ENCODE measurements at places on chromosomes 12 and 14.

DNA sequence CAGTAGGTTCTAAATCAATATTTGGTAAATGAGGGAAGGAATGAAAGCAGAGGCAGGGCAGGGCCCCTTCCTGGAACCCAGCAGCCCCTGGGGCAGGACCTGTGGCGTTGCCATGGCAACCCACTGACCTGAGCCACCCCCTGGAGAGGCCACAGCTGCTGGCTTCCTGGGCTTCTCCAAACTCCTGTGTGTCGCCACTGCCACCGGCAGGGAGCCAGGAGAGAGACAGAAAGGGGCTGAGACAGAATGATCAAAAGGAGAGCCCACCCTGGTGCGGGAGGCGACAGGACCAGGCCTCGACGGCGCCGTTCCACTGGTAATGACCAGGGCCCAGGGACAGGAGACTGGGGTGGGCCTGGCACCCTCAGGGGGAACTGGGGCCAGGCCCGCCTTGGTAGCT is 18.2 kb downstream of the RFX4 start:
- DNase-seq = no peak

- DNase-seq = no peak
Observed at GRCh38 chr12:105759149-105759548, 379.6 kb downstream of the NUAK1 start.

GRCh38 chr12:49277466-49277865 is 12.6 kb downstream of the TUBA1C start:
- no peak for DNase-seq

DNA sequence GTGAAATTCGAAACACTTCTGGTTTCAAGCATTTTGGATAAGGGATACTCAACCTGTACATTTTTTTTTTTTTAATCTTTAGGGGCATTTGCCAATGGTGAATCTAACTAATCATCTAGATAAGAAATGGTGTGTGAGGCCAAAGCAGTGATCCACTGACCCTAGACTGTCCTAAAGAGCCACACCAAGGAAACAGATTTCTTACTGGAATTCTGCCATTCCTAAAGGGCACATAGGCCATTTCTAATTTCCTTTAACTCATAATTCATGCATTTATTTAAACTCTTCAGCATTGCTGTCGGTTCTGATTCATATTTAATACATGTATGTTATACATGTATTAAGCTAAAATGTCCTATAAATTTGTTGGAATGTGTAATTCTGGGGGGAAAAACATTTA is 47.2 kb downstream of the FRS2 start:
- no peak for DNase-seq

All from GM04504 (cell line).